ENCODE measurements at places on chromosomes 5 and 9. TPM values are rescaled to one million over a fixed set of nuclear protein-coding genes. Genes with fewer than 3 reads are reported as not detected.

Gene KCNV2
- not detected for total RNA-seq

Gene ERP44
- total RNA-seq: 13.8 TPM

Gene JAKMIP2
- 1.6 TPM for total RNA-seq

Gene TCF7
- 2.1 TPM for total RNA-seq

Gene RLN2
- total RNA-seq: not detected

Gene SPINK7
- total RNA-seq: not detected

Gene DNAI1
- total RNA-seq: not detected

- H3K27ac ChIP-seq: no peak overlapping the region
- H3K27me3 ChIP-seq: no peaks in the 10 kb centered on the region
- H3K4me3 ChIP-seq: no peak overlapping the region
- no peaks in the 10 kb centered on the region for H3K36me3 ChIP-seq
- H3K4me1 ChIP-seq: no peaks in the 10 kb centered on the region
- no peak for DNase-seq
Observed at GRCh38 chr5:66655395-66656324, 59.5 kb downstream of the MAST4 start.

- H3K36me3 ChIP-seq: no peaks in the 10 kb centered on the region
- H3K4me1 ChIP-seq: no peaks in the 10 kb centered on the region
- H3K27me3 ChIP-seq: no peaks in the 10 kb centered on the region
- H3K27ac ChIP-seq: no peak overlapping the region
- peak overlapping the region; percentile 5 for H3K4me3 ChIP-seq
- DNase-seq: no peak
Observed at GRCh38 chr5:52665559-52665958, 122.2 kb upstream of the ITGA1 start.

GRCh38 chr9:92632641-92633040 lies 37.3 kb downstream of the IPPK start:
- no peaks in the 10 kb centered on the region for H3K27me3 ChIP-seq
- peaks cover 5% of the 10 kb centered on the region for H3K36me3 ChIP-seq
- peak overlapping the region; percentile 43 for H3K27ac ChIP-seq
- no peak for DNase-seq

DNA sequence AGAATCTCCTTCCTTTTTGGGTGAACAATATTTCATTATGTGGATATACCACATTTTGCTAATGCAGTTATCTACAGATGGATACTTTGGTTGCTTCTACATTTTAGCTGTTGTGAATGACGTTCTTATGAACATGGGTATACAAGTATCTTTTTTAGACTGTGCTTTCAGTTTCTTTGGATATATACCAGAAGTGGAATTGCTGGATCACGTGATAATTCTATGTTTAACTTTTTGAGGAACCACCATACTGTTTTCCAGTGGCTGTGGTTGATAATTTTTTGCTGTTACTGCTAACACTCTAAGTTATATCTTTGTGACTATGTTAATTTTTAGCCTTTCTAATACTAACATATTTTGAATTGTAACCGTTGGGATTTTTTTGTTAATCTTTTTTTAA lies 12.5 kb downstream of the WDR70 start:
- H3K4me3 ChIP-seq: peak overlapping the region; percentile 15
- H3K27ac ChIP-seq: no peak overlapping the region
- H3K4me1 ChIP-seq: no peaks in the 10 kb centered on the region

DNA sequence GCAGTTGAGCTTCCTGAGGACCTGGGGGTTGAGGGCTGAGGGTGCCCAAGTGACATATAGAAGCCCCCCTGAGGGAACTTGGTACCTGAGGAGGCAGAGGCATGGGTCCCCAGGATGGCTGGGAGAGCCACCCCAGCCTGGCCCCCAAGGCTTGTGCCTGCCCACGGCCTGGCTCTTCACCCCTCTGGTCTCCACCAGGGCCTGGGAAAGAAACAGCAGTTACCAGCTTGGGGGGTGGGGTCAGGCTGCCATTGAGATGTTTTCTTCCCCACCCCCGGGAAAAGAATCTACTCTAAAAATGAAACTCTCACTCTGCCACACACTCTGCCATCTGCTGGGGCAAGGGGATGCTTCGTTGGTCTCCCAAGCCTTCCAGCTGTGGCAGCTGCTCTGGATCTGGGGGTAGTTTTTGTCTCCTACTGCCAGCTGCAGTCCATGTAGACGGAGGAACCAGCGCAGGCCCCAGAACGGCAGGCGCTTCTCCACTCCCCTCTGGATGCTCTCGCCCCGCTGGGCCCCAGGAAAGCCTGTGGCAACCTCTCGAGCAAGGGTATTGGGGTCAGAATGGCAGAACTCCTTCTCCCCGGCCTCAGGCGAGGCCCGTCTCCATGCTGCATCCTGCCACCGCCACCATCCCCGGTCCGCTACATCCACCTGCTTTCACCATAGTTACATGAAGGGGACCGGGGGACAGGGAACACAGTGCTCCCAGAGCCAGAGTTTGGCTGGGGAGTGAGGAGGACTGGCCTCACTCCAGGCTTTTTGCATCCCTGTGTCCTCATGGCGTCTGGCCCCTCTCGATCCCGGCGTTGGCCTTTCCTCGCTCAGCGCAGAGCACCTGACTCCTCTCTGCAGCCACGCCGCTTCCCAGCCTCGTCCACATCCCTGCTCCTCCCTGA lies 123.5 kb downstream of the DAB2IP start:
- peaks cover 44% of the 10 kb centered on the region for H3K4me1 ChIP-seq
- H3K27ac ChIP-seq: no peak overlapping the region
- DNase-seq: no peak
- H3K27me3 ChIP-seq: no peaks in the 10 kb centered on the region
- H3K36me3 ChIP-seq: peaks cover 33% of the 10 kb centered on the region

DNA sequence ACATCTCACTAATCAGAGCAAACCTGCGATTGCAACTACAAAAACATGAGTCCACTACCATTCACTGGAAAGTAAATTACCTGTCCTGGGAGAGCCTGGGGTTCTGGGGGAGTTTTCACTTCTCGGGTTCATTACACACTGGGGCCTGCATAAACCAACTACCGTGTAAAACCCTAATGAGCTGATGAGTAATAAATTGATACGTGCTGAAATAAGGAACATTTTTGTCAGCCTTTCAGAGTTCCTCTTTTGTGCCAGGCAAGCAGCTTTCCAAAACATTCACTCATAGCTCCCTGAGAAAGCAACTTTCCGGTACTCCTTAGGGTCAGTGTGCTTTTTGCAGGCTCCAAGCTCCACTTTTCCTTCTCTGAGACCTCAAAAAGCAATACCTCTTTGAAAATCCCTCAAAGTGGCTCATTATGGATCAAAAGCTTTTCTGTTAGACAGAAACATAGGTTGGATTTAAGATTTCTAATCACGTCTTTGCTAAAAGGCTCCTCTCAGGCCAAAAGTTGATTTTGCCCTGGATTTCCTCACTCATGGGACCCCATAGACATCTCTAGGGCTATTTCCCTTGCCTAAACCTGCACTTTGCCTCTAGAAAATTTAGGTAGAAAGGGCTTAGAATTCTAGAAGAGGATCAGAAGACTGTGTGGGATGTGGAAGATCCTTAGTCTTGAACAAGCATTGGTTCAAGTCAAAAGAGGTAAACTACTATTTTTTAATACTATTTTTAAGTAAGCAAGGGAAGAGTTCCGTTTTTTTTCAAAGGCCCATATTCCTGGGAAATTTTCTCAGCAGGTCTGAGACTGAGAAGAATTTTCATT lies 74.8 kb downstream of the ST8SIA4 start:
- H3K36me3 ChIP-seq: no peaks in the 10 kb centered on the region
- H3K27ac ChIP-seq: peak overlapping the region; percentile 29
- H3K4me1 ChIP-seq: no peaks in the 10 kb centered on the region
- H3K4me3 ChIP-seq: no peak overlapping the region

GRCh38 chr5:122523776-122524175 lies 211.7 kb downstream of the SNCAIP start:
- H3K4me1 ChIP-seq: no peaks in the 10 kb centered on the region
- DNase-seq: no peak
- no peak overlapping the region for H3K27ac ChIP-seq

DNA sequence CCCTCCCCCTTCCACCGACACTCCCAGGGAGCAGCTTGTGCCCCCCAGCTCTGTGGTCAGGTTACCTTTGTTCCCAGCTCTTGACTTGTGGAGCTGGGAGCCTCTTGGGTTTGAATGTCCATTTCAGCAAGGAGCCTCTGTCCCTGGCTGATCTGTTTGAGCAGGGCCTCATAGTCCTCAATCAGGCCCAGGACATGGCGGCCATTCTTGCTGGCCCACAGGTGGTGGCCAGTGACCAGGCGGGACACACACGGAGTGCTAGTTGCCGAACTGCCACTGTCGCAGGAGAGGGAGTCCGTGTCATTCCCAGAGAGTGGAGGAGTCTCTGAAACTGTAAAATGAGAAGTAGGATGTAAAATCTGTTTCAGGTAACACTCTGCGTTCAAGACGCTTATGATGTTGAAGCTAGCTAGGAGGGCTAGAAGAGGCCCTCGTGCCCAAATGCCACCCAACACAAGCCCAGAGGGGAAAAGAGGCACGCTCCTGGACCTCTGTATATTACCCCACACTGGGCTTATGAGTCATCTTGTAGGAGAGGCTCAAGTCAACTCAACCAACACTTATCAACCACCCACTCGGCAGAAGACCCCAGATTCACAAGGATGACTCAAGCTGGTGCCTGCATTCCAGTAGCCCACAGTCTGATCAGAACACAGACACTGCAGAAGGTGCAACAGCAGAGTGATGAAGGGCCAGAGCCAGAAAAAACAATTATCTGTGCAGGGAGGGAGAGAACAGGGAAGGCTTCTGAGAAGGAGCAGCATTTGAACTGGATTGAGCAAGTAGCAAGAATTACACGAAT lies 177.0 kb downstream of the CDK5RAP2 start:
- H3K4me3 ChIP-seq: no peak overlapping the region
- no peaks in the 10 kb centered on the region for H3K4me1 ChIP-seq
- H3K36me3 ChIP-seq: peaks cover 52% of the 10 kb centered on the region
- no peaks in the 10 kb centered on the region for H3K27me3 ChIP-seq
- no peak for DNase-seq

DNA sequence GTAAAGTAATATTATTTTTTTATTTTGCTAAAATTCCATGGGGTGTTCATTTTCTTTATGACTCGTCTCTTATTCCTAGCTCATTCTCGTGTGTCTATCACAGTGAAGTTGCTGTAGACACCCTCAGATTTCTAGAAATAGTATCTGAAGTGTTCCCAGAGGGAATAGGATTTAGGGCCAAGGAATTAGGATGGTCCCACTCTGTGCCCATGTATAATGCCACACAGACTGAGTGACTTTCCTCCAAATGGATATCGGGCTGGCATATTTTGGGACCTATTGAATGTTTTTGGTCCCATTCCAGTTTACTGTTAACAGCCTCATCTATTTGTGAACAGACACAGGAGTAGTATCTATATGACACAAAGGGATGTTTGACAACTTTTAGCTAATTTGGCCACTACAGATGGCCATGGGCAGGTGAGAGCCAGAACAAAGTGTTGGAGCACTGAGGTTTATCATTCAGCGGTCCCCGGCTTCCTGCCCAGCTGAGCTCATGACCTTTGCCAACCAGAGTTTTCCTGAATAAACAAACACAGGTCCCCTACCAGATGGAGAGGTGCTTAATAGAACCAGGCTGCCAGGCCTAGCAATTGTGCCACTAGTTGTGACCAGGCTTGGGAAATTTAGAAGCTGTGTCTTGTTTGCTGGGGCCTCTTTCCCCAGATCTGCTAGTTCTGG lies 46.9 kb downstream of the MAP1B start:
- no peak for DNase-seq
- peak overlapping the region; percentile 90 for H3K27ac ChIP-seq
- no peaks in the 10 kb centered on the region for H3K27me3 ChIP-seq
- H3K36me3 ChIP-seq: no peaks in the 10 kb centered on the region
- H3K4me3 ChIP-seq: no peak overlapping the region

DNA sequence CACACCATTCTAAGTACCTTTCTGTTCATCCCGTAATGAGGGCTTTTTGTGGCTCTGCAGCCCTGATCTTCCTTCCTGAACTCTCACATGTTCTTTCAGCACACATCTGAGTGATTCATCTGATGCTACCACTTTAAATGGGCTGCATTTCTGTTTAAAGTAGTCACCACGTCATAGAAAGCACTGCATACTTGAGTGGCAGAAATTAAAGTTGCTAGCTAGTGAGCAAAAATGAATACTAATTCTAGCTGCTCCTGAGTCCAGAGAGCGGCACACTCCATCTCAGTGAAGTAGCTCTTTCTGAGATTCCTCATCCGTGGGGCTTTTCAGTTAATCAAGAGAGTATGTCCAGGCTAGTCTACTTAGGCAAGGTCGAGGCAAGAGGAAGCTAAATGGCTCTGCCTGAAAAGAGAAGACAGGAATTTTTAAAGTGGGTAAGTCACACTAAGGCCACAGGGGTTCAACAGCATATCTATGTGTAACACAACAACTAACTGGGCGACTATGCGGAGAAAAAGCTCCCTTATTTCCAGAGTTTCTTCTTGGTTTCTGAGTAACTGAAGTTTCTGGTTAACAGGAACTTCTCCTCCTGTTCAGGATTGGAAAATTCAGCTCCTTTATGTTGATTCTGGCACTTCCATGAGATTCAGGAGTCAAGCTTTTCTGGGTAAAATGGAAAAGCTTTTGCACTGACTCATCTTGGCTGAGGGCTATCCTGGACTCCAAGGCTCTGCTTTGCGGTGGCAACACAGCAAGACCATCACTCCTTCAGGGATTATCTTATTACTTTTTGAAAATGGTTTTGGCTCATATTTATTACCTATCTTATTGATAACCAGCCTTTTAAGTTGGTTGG lies 109.5 kb downstream of the TAF11L14 start:
- peak overlapping the region; percentile 57 for H3K27ac ChIP-seq
- H3K36me3 ChIP-seq: no peaks in the 10 kb centered on the region
- peak overlapping the region; percentile 61 for H3K4me3 ChIP-seq
- no peaks in the 10 kb centered on the region for H3K27me3 ChIP-seq
- H3K4me1 ChIP-seq: no peaks in the 10 kb centered on the region

- H3K27me3 ChIP-seq: no peaks in the 10 kb centered on the region
- no peak for DNase-seq
- H3K4me1 ChIP-seq: no peaks in the 10 kb centered on the region
- H3K27ac ChIP-seq: no peak overlapping the region
- no peak overlapping the region for H3K4me3 ChIP-seq
Observed at GRCh38 chr9:29555502-29555901, 1982.2 kb upstream of the C9orf72 start.

GRCh38 chr5:128213340-128213739 lies 129.8 kb downstream of the SLC12A2 start:
- DNase-seq: no peak
- H3K27ac ChIP-seq: no peak overlapping the region
- H3K4me1 ChIP-seq: no peaks in the 10 kb centered on the region
- no peak overlapping the region for H3K4me3 ChIP-seq
- H3K36me3 ChIP-seq: no peaks in the 10 kb centered on the region
- H3K27me3 ChIP-seq: no peaks in the 10 kb centered on the region

DNA sequence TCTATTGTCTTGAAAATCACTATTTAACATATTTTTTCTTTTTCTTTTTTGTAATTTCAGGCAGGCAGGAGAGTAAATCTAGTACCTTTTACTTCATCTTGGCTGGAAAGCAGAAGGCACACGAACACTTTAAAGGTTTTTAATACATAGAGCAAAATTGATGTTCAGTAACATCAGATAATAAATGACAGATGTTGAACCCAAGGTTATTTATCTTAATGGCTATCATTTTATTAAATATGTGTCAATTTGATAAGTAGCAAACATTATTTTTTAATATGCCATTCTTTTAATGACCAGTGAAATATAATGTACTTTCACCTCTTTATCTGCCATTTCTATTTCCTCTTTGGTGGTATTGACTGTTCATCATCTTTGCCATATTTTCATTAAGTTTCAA lies 381.2 kb downstream of the ARHGEF28 start:
- no peaks in the 10 kb centered on the region for H3K36me3 ChIP-seq
- H3K4me3 ChIP-seq: no peak overlapping the region
- DNase-seq: no peak
- H3K27ac ChIP-seq: no peak overlapping the region
- H3K27me3 ChIP-seq: no peaks in the 10 kb centered on the region

All from thoracic aorta (tissue), 2 donors.